Activated naive CD4-positive, alpha-beta T cell (primary cell): ENCODE measurements at places on chromosomes 7 and 10.

- no peak for DNase-seq
Measured at GRCh38 chr10:56319386-56319785, 41.7 kb downstream of the ZWINT start.

DNA sequence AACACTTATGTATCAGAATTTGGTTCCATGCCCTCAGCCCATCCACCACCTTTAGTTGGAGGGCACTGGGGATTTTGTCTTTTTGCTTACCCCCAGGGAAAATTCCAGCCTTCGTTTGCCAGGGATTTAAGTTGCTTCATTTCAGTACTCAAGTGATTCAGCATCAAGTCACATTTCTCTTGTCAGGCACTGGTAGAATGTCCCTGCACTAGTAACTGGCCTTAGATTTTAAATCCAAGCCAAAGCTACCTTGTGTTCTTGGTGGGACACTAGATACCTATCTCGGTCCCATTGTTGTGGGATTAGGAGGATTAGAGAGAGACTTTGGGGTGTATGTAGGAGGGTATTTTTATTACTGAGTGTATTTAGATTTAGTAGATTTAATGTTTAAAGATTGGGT, 613.1 kb downstream of the SUGCT start:
- no peak for DNase-seq

DNA sequence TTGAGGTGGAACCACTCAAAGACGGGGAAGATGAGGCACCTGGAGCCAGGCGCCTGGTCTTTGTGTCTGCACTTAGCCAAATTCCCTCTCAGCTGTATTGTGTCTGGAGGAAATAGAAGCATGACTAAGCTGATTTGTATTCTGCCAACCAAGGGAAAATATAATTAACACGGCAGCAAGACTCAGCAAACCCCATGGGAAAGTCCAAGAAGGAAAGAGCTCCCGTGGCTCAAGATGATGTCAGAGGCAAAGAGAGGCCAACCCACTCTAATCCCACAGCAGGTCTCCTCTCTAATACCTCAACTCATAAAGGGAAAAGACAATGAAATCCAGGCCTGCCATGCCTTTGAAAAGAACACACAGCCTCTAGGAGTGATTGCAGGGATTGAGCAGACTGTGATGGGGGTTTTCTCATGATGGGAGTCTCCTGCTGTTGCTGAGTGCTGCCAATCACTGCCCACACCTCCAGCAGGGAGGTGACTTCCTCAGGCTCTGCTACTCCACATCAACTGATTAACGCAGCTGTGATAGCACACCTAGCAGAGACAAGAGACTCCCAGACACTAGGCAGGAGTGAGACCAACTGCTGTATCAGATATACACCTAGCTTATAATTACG, 255.5 kb upstream of the C7orf33 start:
- no peak for DNase-seq

DNA sequence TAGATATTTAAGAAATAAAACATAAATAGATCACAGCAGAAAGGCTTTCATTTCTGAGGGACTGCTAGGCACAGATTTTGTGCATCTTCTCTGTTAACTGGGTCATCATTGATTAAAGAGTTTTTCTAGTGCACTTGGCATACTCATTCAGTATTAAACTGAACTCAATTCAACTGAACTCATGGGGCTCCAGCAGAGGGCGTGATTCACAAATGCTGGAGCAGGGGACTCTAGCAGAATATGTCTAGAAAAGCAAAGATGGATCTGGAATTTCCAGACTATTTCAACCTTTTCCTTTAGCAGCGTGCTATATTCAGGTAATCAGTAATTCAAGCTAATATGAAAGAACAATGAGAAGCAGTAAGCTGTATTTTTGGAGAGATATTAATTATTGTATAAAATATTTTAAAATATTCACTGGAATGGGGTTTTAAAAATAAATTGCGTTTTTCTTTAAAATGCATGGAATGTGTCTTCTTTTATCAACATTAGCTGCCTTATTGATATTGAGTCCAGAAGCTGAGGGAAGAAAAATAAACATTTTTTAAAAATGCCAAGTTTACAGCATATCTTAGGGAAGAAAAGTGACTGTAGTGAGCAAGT, 296.8 kb upstream of the CACNA2D1 start:
- DNase-seq, result no peak

DNA sequence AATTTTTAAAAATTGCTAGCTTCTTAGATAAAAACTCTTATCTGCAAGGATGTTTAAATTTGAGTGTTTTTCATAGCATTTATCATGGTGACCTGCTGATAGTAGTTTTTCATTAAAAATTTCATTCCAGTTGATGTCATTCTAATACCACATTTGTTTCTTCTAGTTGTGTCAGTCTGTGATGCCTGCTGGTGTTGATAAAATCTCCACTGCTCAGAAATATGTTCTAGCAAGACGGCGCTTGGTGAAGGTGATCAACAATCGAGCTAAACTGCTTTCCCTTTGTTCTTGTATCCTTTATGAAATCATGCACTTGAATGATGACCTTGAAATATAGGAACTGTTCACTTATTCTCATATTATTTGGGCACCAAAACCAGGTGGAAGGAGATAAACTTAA, 17.6 kb upstream of the STMP1 start:
- DNase-seq, result no peak

- DNase-seq, result no peak
Measured at GRCh38 chr7:117751775-117752174, 121.5 kb downstream of the CTTNBP2 start.

DNA sequence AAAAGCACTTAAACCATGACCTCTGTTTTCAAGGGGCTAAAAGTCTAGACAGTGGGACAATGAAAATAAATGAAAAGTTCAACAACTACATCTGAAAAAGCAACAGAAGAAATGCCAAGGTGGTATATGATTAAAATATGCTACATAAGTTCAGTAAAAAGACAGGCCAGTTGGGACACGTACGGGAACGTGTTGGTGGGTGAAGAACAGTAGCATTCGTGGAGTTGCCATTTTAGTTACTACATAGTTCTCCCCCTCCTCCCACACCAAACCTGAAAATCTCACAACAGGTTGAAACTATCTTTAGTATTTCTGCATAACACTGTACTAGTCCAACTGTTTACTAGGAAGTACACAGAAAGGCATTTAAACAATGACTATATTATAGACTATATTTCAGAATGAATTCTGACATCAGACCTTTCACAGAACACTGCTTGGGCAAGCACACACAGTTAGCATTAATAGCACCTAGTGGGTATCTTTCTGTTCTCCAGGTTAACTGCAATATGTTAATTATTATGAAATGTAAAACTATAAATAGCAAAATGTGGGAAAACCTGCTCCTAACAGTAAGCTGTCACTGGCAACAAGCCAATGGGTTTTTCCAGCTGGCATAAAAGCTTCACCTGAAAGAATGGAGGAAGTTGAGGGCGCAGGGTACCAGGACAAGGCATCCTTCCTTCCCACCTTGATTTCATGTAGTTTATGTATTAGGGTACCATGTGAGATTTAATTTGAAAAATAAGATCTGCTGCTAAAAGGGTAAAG, 135.0 kb downstream of the STRA8 start:
- no peak for DNase-seq

- no peak for DNase-seq
Measured at GRCh38 chr10:117320050-117320665, 55.1 kb downstream of the PDZD8 start.

GRCh38 chr10:111079781-111080180, 3.0 kb downstream of the ADRA2A start:
- no peak for DNase-seq

GRCh38 chr7:26153241-26153822, 1.3 kb downstream of the NFE2L3 start:
- no peak for DNase-seq

- DNase-seq, result no peak
Measured at GRCh38 chr10:2676455-2676854, 390.9 kb upstream of the PFKP start.

- no peak for DNase-seq
Measured at GRCh38 chr7:33701189-33701740, 204.1 kb upstream of the BMPER start.

DNA sequence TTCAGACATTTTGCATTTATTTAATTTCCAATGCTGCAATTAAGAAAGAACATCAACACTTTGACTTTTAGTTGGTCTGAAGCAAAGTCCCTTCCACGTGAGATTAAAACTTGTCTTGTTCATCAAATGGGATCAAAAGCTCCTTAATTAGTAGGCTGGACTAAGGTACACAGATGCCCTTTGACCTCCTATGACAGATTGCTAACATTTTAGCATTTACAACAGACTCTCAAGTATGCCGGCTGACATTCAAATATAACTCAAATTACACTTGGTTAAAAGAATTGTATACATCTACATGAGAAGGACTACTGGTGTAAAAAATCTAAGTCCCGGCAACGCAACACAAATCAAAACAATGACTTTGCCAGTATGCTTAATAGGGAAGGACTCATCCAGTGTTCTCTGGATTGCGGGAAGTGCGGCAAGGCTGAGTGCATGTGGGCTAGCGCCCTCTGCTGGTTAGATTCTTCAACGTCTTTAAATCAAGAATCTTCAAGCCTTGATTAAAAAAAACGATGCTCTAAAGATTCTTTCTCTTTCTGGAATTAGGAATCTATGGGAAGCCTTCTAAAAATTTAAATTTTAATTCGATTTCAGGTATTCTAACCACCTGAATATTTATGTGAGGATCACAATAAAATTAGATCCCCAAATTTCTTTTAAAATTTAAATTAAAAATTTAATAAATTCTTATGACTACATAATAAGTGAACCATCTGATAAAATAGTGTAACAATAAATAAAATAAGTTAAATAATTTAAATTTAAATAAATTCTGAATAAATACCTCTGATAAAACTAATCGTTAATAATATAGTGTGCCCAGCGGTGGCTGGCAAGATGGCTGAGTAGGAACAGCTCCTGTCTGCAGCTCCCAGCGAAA, 444.7 kb downstream of the DGKB start:
- no peak for DNase-seq

GRCh38 chr10:132253092-132253687, 54.6 kb downstream of the STK32C start:
- DNase-seq, result no peak

- DNase-seq, result no peak
Measured at GRCh38 chr7:141590666-141591065, 39.5 kb downstream of the AGK start.

- no peak for DNase-seq
Measured at GRCh38 chr7:1234049-1234880, 1.6 kb downstream of the UNCX start.

DNA sequence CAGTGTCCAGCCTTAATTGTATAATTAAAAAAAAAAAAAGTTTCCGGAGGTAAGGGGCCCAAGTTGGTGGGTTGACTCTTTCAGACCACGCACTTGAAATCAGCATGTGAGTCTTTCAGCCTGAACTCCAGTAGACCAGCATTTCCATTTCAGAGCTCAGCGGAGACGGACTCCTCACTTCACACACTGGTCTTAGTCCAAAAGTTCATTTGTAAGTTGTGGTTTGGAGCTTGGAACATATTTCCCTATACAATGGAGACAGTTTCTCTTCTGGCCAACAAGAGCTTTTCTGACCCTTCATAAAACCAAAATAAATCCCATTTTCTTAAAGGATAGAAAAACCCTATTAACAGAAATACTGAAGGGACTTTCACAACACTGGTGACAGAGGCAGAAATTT, 41.0 kb downstream of the ATXN7L1 start:
- DNase-seq, result no peak

DNA sequence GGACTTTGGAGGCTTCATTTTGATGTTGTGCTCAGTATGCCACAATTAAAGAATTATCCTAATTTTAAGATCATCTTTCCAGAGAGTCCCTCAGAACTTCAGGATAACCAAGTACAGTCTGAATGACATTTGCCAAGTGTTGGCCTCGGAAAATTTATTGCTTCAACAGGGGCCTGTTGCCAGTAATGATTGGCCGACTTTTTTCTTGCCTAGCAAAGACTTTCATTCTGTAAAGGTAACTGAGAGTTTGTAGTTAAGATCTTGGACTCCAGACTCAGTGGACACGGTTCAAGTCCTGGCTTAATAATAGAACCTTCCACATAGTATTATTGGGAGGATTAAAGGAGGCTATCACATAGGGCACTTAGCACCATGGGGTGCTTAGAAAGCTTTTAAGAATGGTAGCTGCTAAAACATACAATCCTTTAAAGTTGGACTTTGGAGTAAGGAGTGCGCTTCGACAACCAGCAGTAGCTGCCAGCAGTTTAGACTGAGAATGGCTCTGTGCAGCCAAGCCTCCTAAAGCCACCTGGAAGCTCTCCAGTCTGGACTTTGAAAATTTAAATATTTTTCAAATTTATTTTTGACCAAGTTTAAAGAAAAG, 90.0 kb downstream of the PLCE1 start:
- DNase-seq, result no peak

GRCh38 chr10:43287056-43288007, 20.5 kb upstream of the RASGEF1A start:
- DNase-seq, result no peak

DNA sequence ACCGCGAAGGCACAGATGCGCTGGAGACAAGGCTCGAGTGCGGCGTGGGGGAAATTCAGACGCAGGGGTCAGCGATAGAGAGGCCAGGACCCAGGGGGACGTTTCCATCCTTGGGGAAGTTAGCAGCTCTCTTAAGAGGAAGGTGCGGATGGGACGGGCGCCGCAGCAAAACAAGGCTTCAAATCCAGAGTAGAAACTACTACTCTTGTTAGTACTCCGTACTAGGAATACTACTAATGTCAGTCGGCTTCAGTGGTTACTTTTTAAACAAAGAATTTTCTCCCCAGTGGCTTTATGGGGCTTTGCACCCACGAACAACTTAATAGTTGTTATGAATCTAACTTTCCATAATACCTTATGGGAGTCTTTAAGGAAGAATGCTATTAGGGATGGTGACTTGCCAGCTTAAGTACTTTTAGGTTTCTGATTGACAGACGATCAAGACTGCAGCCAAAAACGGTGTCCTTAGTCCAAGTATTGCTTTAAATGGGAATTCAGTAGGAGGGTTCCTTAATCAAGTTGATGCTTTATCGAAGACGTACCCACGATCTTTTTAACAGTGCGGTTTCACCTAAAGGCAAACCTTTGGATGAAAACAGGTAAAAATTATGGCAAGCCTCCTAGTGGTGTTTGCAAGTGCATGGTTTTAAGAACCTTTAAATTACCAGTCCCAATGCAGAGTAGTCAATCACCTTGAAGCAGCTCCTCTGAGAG, 812 bp upstream of the IDE start:
- no peak for DNase-seq

- DNase-seq, result no peak
Measured at GRCh38 chr10:45180946-45181875, 134.2 kb downstream of the OR13A1 start.
